NCI-H1436 treated with DMSO at 0.1 percent for 48 hours (cell line): ENCODE measurements at places on chromosomes 4 and X.

DNA sequence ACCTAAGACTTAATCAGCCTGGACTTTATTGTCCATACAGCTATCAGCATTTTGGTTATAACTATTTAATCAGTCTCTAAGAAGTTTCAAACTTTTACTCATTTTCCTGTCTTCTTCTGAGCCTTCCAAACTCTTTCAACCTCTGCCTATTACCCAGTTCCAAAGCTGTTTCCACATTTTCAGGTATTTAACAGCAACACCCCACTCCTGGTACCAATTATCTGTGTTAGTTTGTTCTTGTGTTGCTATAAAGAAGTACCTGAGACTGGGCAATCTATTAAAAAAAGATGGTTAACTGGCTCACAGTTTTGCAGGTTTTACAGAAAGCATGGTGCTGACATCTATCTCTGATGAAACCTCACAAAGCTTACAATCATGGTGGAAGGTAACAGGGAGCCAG, 195.6 kb downstream of the NPNT start:
- DNase-seq: no peak

- DNase-seq: no peak
These were observed 54.7 kb downstream of the OCRL start for GRCh38 chrX:129594781-129595180.

GRCh38 chr4:107570952-107571351, 149.1 kb downstream of the PAPSS1 start:
- no peak for DNase-seq

GRCh38 chrX:111071542-111072277, 24.3 kb upstream of the PAK3 start:
- no peak for DNase-seq

GRCh38 chr4:119028296-119028695, 107.3 kb upstream of the MYOZ2 start:
- DNase-seq: no peak

- DNase-seq: no peak
These were observed 77.3 kb downstream of the CXXC4 start for GRCh38 chr4:104417357-104417882.

DNA sequence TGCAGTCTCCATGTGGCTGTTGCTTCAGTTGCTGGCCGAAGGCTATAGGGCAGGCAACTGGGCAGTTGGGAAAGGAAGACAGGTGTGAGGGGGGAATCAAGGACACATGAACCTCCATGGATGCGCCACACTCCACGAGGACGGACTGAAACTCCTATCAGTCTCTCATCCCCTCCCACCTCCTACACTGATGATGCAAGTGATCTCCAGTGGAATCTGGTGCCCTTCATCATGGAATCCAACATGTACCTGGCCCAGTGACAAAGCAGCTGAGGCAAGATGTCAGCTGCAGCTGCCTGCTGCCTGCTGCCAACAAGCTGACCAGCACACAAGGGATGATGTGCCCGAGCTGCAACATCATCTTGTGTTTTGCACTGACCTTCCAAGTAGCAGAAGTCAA, 26.0 kb upstream of the MGST2 start:
- no peak for DNase-seq

DNA sequence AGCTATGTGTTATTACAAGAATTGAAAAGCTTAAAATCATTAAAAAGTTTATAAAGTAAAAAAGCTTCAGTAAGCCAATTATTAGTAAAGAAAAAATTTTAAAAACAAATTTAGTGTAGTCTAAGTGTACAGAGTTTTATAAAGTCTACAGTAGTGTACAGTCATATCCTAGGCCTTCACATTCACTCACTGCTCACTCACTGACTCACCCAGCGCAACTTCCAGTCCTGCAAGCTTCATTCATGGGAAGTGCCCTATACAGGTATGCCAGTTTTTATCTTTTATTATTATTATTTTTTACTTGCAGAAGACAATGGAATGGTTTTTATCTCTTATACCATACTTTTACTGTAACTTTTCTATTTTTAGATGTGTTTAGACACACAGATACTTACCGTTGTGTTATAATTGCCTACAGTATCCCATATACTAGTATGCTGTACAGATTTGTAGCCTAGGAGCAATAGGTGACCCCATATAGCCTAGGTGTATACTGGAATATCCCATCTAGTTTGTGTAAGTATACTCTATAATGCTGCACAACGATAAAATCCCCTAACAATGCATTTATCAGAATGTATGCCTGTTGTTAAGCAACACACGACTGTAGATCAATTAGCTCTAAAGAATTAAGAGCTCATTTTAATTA, 230.7 kb downstream of the DCLK2 start:
- no peak for DNase-seq

GRCh38 chr4:1274871-1275270, 14.8 kb upstream of the MAEA start:
- DNase-seq: no peak

DNA sequence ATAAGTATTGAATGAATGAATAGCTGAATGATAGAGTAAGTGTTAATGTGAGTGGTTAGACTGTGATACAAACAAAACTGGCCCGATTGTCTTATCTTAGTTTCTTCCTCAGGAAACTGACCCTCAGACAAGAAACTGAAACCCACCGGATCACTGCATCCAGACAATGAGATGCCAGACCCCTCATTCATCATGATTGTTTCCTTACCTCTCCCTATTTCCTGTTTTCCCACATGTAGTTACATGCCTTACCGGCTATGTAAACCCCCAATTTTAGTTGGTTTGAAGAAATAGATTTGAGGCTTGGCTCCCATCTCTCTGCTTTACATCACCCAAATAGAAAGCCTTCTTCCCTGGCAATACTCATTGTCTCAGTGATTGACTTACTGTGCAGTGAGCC, 218.9 kb upstream of the PPP1R2C start:
- no peak for DNase-seq

GRCh38 chr4:76293772-76294171, 12.8 kb upstream of the STBD1 start:
- DNase-seq: no peak

GRCh38 chr4:163335384-163335783, 3.0 kb upstream of the NPY1R start:
- no peak for DNase-seq

DNA sequence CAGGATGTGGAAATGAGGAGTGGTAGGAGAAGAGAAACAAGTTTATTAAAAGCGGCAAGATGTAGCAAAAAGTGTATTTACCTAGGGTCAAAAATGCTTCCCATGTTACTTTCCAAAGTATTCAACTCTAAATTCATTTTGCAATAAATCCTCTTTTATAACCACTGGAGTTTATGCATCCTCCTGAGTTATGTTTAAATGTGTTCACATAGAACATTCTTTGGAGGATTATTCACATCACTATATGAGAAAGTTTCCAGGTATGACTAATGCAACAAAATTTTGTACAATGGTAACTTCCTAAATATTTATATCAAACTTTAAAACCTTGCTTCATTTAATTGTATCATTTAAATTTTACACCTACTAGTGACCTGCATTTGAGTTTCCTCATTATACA, 870.6 kb upstream of the SLIT2 start:
- no peak for DNase-seq

DNA sequence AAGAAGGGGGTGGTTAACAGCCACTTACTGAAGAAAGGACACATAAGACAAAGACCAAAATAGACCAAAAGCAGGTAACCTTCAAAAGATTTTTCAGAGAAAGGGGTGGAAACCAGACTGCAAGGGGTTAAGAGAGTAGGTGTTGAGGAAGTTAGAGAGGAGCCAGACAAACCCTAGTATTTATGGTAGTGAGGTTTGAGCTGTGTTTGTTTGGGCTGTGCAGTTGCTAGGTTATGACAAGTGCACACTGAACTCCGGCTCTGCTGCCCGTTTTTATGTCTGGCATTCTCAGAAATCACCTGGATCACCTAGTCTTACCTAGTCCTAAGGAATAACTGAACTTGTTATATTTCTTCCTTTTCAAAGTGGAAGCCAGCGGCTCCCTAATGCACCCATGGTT, 22.9 kb upstream of the G3BP2 start:
- no peak for DNase-seq

DNA sequence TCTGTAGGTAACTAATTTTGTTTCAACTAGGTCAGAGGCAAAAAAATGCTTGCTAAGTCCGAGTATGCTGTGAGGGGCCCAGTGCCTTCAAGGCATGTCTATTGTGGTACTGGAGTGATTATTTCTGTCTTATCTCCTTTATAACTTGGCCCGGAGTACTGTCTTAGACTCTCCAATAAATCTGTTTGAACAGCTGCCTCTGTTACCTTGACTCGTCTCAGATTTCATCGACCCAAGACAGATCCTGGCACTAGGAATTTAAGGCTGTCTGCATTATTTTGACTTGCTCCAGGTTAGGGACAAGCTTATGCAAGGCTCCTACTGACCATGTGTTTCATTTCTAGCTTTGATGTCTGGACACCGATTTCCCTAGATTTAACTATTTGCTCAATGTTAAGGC, 41.1 kb upstream of the NKAP start:
- DNase-seq: no peak

DNA sequence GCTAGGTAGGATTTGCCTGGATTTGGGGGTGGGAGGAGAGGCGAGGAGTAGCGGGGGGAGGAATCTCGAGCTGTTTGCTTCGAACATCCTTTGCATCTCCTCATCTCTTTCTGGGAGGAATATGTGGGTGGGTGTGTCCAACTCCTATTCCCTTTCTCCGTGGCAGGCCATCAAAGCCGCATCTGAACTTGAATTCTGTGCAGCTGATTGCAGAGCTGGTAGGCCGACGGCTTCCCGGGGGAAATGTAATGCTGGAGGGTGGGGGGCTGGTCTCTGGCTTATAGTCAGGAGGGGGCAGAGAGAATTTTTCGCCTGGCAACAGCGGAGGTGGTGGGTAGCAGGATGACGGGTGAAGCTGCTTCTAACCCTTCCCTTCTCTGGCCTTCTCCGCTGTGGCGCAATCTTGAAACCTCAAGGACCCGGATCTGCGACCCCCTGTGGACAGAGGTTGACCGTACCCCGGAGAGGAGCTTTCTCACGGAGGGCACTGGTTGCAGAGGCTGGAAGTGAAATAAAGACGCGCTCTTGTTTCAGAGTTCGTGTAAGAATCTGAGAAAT, 628 bp downstream of the ZCCHC12 start:
- no peak for DNase-seq

DNA sequence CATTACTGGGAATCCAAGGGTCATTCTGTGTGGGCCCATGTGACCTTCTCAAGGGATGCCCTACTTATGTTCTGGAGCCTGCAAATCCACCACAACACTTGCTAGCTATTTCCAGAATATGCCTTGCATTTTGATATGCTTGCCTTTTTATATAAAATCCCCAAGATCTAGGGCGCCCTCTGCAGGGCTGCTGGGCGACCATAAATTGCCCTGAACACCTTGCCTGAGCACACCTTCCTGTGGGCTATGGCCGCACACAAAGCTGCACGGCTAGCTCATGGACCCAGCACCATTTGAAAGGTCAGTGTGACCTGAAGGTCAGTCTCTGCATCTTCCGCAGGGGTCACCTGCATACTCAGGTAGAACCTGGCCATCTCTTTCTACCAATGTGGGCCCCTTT, 311.7 kb downstream of the NLGN4X start:
- no peak for DNase-seq

- no peak for DNase-seq
These were observed 63.5 kb downstream of the EGF start for GRCh38 chr4:109976189-109976588.

DNA sequence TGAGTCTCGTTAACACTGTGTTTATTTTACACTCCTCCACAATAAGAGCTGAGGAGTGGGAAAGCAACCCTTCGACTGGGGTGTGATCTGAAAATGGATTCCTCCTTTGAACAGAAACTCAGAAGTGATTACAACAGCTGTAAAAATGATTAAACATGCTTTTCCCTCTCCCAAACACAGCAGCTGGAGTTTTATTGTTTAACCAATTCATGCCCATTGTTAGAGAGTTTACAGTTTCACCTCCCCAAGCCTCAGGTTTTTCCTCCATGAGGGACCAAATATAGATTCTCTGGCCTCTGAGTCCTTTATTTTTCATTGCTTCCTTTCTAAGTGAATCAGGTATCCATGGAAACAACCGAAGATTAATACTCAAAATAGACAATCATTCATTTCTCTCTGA, 263.0 kb upstream of the TAPT1 start:
- DNase-seq: no peak

GRCh38 chrX:16822723-16823122, 36.5 kb downstream of the TXLNG start:
- DNase-seq: no peak

- DNase-seq: no peak
These were observed 85.4 kb downstream of the RPS3A start for GRCh38 chr4:151184523-151185458.

GRCh38 chr4:18815779-18816173, 794.2 kb upstream of the LCORL start:
- no peak for DNase-seq

GRCh38 chr4:155799116-155799793, 40.4 kb downstream of the GUCY1B1 start:
- DNase-seq: no peak

- no peak for DNase-seq
These were observed 7.6 kb downstream of the SPIN3 start for GRCh38 chrX:56987741-56988140.

GRCh38 chr4:23006756-23007155, 314.0 kb downstream of the GBA3 start:
- DNase-seq: no peak

GRCh38 chrX:6163721-6164120, 64.9 kb downstream of the NLGN4X start:
- no peak for DNase-seq

- peak; percentile 23 for DNase-seq
These were observed 488 bp downstream of the SLC25A5 start for GRCh38 chrX:119468551-119469312.

DNA sequence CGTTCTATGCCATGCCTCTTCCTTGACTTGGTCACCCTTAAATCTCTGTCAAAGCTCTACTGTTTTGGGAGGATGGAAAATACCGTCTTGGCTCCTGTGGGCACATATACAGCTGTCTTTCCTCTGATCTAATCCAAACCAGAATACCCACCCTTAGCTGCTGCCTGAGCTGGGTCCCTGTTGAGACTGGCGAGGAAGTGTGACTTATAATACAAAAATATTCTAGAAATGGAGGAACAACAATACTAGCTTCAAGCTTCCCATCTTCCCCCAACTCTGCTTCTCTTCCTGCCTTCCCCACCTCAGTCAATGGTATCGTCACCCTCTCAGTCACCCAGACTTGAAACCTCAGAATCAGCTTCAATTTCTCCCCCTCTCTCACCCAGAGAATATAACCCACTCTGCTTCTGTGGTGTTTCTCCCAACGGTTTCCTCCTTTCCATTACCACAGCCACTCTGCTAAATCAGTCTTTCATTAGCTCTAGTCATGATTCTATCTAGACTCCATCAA, 599 bp upstream of the IL2RG start:
- no peak for DNase-seq

DNA sequence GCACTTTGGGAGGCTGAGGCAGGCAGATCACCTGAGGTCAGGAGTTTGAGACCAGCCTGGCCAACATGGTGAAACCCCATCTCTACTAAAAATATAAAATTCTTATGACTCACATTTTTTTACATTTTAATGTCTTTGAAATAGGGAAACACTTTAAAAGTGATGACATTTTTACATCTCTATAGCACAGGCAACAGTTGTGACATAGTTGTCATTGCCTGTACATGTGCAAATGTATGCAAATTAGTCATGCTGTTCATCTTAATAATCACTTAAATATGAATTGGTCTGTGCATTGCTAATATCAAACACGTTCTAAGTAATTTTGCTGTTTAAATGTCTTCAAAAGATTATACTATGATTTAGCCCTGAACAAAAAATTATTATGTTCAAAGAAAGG, 41.7 kb downstream of the ZGRF1 start:
- DNase-seq: no peak
